Thymus (tissue), 14 donors: ENCODE measurements at places on chromosomes 16 and 17. TPM values are rescaled to one million over a fixed set of nuclear protein-coding genes. Genes with fewer than 3 reads are reported as not detected.

- no peaks in the 10 kb centered on the region for H3K4me1 ChIP-seq
- DNase-seq = no peak
- no peaks in the 10 kb centered on the region for H3K27me3 ChIP-seq
- no peak overlapping the region for H3K27ac ChIP-seq
- no peak overlapping the region for H3K4me3 ChIP-seq
These were observed 296.6 kb downstream of the WWOX start for GRCh38 chr16:78396046-78396445.

- no peaks in the 10 kb centered on the region for H3K27me3 ChIP-seq
- peaks cover 30% of the 10 kb centered on the region for H3K36me3 ChIP-seq
- H3K27ac ChIP-seq = no peak overlapping the region
These were observed 10.3 kb downstream of the KCTD13 start for GRCh38 chr16:29915590-29916247.

MMP25 gene
- 2.9 TPM for polyA plus RNA-seq

CCL1 gene
- polyA plus RNA-seq = 6.2 TPM

KRT9 gene
- 60.7 TPM for polyA plus RNA-seq

GRCh38 chr17:77771145-77771544 lies 187.4 kb upstream of the TNRC6C start:
- no peak overlapping the region for H3K27ac ChIP-seq
- no peak overlapping the region for H3K4me3 ChIP-seq
- no peaks in the 10 kb centered on the region for H3K36me3 ChIP-seq
- no peaks in the 10 kb centered on the region for H3K27me3 ChIP-seq

DNA sequence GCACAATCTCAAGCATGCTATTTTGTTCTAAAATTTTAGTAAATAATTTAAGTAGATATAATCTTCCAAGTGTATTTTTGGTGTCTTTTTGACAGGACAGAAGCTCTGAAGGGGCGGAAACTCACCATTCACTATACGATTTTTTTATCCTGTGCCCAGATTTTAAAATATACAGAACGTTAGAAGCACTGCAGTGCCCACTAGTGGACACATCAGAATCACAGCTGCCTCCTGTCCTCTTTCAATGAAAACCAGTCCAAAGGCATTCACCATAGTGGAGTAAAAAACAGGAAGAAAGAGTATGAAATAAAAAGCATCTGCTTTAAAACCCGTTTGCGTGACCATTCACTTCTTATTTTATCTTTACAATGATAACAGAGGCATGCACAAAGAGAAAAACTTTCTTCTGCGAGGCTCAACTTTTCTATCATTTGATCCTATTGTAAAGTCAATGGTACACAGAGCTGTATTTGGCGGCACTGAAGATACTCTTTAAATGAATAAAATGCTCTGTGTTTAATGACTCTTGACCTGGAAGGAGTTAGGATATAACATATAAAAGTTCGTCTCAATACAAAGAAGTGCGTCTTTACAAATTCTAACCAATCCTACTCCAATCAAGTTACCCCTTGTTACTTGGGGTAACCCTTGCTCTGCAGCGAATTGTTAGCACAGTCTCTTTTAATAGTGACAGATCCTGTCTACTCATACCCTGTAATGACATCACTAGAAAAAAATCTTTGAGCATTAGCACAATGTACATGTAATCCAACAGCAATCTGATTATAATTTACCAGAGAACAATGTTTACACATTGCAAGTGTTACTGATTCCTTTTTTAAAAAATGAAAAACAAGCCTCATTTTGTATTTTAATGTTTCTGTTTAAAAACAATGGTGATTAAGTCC lies 339.8 kb upstream of the PSMD7 start:
- no peak overlapping the region for H3K27ac ChIP-seq
- H3K27me3 ChIP-seq = no peaks in the 10 kb centered on the region
- no peaks in the 10 kb centered on the region for H3K4me1 ChIP-seq

ARHGAP23 gene
- 6.4 TPM for polyA plus RNA-seq

ITGAL gene
- 51.3 TPM for polyA plus RNA-seq

GRCh38 chr17:66724581-66725341 lies 110.2 kb upstream of the CACNG5 start:
- no peak for DNase-seq
- H3K4me1 ChIP-seq = no peaks in the 10 kb centered on the region
- no peaks in the 10 kb centered on the region for H3K36me3 ChIP-seq
- no peak overlapping the region for H3K27ac ChIP-seq
- H3K27me3 ChIP-seq = no peaks in the 10 kb centered on the region
- H3K4me3 ChIP-seq = no peak overlapping the region

RDM1 gene
- polyA plus RNA-seq = 1.1 TPM

GRCh38 chr17:31394544-31394943 lies 3.1 kb downstream of the RAB11FIP4 start:
- H3K27ac ChIP-seq = no peak overlapping the region
- H3K4me3 ChIP-seq = no peak overlapping the region
- H3K27me3 ChIP-seq = peaks cover 41% of the 10 kb centered on the region
- H3K36me3 ChIP-seq = no peaks in the 10 kb centered on the region
- DNase-seq = peak; percentile 50

DNA sequence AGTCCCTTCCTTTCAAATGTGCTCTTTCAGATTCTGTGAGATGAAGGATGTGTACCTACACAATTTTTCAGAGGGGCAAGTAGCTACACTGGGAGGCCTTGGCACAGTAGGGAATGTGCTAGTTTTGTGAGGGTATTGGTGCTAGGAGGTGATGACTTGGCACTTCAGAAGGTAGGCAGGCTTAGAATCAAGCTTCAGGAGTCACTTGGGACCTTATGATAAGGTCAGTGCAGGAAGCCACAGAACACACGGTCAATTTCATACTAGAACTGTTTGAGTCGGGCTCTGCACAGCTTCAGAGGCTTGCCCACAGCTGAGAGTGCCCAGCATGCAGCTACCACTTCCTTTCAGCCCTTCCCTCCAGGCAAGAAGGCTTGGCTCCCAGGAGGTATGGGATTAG lies 6.1 kb downstream of the CMTM1 start:
- H3K4me1 ChIP-seq = peaks cover under 1% of the 10 kb centered on the region
- H3K27ac ChIP-seq = no peak overlapping the region
- no peak for DNase-seq
- no peak overlapping the region for H3K4me3 ChIP-seq

ZPBP2 gene
- 0.11 TPM for polyA plus RNA-seq

- H3K27ac ChIP-seq = peak overlapping the region; percentile 13
- H3K36me3 ChIP-seq = peaks cover 7% of the 10 kb centered on the region
- H3K27me3 ChIP-seq = no peaks in the 10 kb centered on the region
- peak overlapping the region; percentile 80 for H3K4me3 ChIP-seq
- H3K4me1 ChIP-seq = peaks cover 9% of the 10 kb centered on the region
- DNase-seq = no peak
These were observed 878 bp upstream of the DNAJA2 start for GRCh38 chr16:46974352-46974751.

SAMD14 gene
- polyA plus RNA-seq = 0.62 TPM

DBNDD1 gene
- polyA plus RNA-seq = 1.9 TPM

DNA sequence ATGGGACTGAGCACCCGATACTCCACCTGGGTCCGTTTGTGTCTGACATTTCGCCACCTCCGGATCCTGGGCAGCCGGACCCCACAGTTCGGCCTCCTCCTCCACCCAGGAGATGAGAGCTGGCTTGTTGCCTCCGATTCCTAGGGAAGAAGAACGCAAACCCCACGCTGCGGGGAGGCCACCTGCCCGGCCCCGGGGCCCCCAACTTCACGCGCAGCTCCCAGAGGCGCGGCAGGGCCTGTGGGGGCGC lies 542 bp downstream of the ZNF764 start:
- H3K4me1 ChIP-seq = peaks cover 12% of the 10 kb centered on the region
- peak overlapping the region; percentile 86 for H3K4me3 ChIP-seq
- no peak for DNase-seq
- H3K27me3 ChIP-seq = peaks cover 9% of the 10 kb centered on the region
